Activated T-cell treated with anti-CD3 and anti-CD28 coated beads, Interleukin-2, amount 50 U/mL, for 24 hours (primary cell): ENCODE measurements at places on chromosomes 7 and 10.

DNA sequence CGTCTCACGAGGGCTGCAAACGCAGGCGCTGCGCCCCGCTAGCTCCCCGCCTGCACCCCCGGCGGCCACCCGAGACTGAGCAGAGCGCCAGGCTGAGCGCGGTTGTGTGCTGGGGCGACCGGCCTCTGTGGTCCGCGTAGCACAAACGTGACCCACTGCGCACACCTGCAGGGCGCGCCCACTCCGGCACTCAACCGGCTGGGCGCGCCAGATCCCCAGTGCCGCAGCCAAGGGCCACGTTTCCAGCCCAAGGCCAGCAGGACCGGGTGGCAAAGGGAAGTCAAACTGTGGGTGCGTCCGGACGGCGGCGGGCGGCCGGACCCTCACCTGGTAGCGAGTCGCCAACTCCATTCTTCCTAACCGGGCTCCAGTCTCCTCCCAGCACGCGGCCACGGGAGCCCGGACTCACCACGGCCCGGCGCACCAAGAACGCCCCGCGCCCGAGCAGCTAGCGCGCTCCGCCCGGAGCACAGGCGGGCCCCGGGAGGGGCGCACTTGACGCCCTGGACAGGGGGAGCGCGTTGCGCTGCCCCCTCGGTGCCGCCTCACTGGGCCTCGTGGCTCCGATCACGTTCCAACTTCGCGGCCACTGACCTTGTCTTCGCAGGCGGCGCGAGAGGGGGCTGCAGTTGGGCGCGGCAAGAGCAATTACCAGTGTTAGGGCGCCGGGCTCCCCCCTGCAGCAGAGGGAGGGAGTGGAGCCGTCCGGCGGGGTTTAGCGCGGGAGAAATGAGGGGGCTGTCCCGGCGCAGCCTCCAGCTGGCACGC lies at the start of gene CDCA7L:
CDCA7L (minus strand) TSS at position 446 of the 768 bp plus-strand sequence; CDS start at position 351, 95 bp downstream.
- peak; percentile 87 for DNase-seq

DNA sequence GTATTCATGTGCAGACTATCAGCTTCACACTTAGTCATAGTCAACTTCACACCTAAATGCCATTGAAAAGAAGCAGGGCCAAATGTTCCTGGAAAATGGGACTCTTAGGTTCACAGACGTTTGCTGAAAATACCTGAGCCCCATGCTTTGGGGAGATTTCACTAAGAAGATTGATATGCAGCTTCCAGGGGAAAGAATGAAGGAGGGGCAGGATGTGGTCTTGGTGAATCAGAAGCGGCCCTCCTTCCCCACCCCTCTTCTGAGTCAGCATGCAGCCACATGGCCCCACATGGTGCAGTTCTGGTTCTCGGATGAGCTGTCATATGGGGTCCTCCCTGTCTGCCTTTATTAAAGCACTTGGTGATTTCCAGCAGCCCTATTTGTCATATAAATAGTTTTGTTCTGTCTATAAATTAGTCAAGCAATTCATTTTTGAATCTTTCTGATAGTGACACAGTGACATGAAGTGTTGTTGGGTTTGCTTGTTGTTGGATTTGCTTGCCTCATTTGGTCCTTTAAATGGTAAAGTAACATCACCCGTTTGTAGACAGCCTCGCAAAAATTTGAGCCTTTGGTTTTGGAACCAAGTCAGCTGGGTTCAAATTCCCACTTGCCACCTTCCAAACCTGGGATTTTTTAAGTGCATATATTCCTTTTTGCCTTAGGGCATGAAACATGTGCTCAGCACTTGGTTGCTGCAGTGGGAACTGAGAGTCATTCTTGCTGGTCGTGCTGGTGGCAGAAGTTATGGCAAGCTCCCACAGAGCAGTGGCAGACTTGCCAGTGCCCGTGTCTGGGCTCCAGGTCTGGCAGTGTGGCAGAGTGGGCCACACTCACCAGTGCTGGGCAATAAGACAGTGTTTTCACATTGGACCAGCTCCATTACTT lies 68.1 kb upstream of the CDK6 start:
- DNase-seq = peak; percentile 83

- no peak for DNase-seq
These were observed 24.0 kb downstream of the WASL start for GRCh38 chr7:123724817-123725253.

GRCh38 chr10:84227810-84228209 lies 2.5 kb upstream of the LRIT2 start:
- DNase-seq = no peak

- DNase-seq = no peak
These were observed 34.8 kb upstream of the DMBT1 start for GRCh38 chr10:122525788-122526187.

- DNase-seq = no peak
These were observed 79.8 kb upstream of the PPIF start for GRCh38 chr10:79267499-79267898.

DNA sequence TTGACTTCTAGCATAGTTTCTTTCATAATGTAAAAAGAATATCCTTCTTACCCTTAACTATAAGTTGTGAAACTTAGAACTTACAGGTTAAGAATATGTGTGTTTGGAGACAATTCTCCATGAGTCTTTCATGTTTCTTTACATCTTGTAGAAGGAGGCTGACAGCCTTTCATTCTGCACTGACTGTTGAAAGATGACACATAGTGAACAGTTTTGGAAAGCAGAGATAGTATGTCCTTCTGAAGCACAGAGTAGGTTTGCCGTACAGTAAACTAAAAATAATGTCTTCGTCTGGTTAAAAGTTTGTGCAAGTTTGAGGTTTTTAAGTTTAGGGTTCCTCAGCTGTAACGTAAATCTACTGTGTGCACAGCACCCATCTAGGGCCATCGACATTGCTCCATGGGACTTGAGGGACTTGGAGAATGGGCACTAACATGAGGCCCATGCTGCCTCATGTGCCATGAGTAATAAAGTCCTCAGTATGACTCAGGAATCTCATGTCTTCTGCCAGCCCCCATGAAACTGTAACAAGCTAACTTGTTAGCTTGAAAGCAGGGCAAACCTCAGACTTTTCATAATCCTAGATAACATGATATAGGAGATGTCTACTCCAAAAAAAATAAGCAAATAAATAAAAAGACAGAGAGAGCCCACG lies 24.5 kb upstream of the ELAPOR2 start:
- DNase-seq = no peak

DNA sequence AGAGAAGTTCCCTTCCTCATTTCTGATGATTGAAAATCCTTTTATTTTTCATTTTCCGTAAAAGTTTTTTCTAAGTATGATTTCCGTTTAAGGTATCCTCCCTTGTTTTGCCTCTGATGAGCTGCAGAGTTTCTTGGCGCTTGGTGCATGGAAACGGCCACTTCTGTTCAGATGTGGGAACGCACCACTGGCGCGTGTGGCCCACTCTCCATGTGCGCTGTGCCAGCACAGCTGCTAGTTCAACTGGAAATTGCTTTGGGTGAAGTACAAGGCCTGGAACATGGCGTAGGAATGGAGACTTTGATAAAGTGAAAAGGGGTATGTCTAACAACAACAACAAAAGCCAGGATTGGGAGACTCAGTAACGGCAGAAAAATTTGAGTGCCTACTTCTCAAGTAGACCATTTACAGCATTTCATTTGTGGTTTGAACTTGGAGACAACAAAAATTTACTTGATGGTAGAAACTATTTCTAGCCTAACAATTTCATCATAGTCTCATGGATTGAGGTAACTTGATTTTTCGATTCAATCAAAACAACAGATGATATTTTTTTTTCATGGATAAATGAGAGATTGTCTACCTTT lies 364.2 kb downstream of the SUGCT start:
- DNase-seq = no peak
